ENCODE measurements at places on chromosomes 13 and 19.

- no peaks in the 10 kb centered on the region for H3K36me3 ChIP-seq
- no peak overlapping the region for H3K27ac ChIP-seq
- no peak for DNase-seq
- peaks cover 88% of the 10 kb centered on the region for H3K27me3 ChIP-seq
These were observed 5.0 kb upstream of the LINGO3 start for GRCh38 chr19:2312820-2313501.

GRCh38 chr19:49559928-49560327 is 20.4 kb downstream of the NOSIP start:
- peak overlapping the region; percentile 94 for H3K4me3 ChIP-seq
- peak; percentile 67 for DNase-seq
- peaks cover 70% of the 10 kb centered on the region for H3K36me3 ChIP-seq
- H3K4me1 ChIP-seq, result peaks cover 89% of the 10 kb centered on the region

DNA sequence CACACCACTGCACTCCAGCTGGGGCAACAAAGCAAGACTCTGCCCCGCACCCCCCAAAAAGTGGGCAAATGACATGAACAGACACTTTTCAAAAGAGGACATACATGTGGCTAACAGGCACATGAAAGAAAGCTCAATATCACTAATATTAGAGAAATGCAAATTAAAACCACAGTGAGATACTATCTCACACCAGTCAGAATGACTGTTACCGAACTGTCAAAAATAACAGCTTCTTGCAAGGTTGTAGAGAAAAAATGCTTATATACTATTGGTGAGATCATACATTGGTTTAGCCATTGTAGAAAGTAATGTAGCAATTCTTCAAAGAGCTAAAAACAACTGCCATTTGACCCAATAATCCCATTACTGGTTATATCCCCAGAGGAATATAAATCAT is 99.5 kb upstream of the SPATA13 start:
- H3K27ac ChIP-seq, result no peak overlapping the region
- no peak overlapping the region for H3K4me3 ChIP-seq
- H3K4me1 ChIP-seq, result peaks cover 14% of the 10 kb centered on the region
- H3K36me3 ChIP-seq, result no peaks in the 10 kb centered on the region

GRCh38 chr19:52343548-52343947 is 7.5 kb downstream of the ZNF610 start:
- H3K4me1 ChIP-seq, result no peaks in the 10 kb centered on the region
- DNase-seq, result peak; percentile 64
- H3K27ac ChIP-seq, result no peak overlapping the region
- H3K4me3 ChIP-seq, result no peak overlapping the region
- peaks cover 7% of the 10 kb centered on the region for H3K36me3 ChIP-seq

DNA sequence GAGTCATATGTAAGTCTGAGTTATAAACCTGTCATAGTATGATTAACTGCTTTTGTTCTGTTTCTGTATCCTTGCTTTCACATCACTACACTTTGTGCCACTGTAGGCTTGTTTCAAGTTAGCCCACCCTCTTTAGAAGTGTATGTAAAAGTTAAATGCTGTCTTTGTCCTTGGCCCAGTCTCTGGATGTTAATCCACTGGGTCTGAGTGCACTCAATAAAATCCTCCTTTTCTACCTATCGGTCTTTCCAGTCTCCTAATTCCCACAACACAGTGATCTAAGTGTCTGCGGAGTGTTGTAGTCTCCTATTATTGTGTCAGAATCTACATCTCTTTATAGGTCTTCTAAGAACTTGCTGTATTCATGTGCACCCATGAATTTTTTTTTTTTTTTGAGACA is 14.1 kb downstream of the ZNF429 start:
- H3K27me3 ChIP-seq, result no peaks in the 10 kb centered on the region
- H3K27ac ChIP-seq, result peak overlapping the region; percentile 52
- no peak overlapping the region for H3K4me3 ChIP-seq
- peaks cover 59% of the 10 kb centered on the region for H3K36me3 ChIP-seq

- peaks cover 8% of the 10 kb centered on the region for H3K27me3 ChIP-seq
- no peak overlapping the region for H3K4me3 ChIP-seq
- H3K36me3 ChIP-seq, result no peaks in the 10 kb centered on the region
These were observed 47.4 kb downstream of the MTUS2 start for GRCh38 chr13:28867564-28867963.

DNA sequence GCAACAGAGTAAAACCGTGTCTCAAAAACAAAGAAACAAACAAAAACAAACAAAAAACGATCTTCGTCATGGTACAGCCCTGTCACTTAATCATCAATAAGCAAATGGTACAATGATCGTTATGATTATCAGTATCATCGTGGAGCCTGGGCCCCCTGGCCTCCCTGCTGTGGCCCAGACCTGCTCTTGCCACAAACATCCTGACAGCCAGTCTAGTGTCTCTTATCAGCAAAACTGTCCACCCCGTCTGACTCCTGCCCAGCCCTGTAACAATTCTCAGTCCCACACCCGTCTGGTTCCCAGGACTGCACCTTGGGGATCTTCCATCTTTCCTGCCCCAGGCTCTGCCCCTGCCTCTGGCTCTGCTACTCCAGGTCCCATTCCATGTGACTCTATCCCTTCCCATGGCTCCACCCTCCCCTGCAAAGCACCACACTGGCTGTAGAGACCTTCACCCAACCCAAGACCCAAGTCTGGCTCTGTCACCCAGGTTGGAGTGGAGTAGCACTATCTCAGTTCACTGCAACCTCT is 5.7 kb downstream of the ZNF653 start:
- DNase-seq, result no peak
- H3K4me3 ChIP-seq, result no peak overlapping the region
- no peaks in the 10 kb centered on the region for H3K27me3 ChIP-seq
- H3K4me1 ChIP-seq, result peaks cover 11% of the 10 kb centered on the region

DNA sequence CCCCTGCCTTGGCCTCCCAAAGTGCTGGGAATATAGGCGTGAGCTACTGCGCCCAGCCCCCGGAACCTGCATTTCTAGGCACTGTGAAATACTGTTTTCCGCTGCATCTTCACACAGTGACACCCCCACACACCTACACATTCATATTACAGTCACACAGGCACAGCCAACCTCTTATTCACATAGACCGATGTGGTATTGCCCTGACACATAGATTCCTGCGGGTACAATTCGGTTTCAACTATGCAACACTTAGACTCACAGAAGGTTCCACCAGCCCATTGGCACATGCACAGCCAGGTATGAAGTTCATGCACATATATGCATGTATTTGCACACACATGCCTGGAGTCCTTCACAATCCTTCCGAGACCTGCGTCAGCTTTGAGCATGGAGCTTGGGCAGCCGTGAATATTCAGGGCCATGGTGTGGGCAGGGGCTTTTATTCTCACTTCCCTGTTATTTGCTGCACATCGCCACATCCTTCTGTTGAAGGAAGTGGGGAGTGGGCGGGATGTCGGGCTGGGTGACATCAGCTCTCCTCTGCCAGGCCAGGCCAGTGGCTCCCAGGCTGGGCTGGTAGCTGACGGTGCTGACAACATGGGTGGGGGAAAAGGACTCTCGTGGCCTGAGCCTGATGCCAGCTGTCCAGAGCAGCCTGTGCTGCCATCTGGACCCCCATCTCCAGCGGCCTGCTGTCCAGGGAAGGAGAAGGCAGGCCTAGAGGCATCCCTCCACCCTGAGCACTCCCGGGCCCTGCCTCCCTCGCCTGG is 5.4 kb upstream of the CDC37 start:
- peaks cover 13% of the 10 kb centered on the region for H3K36me3 ChIP-seq
- no peaks in the 10 kb centered on the region for H3K27me3 ChIP-seq
- H3K4me3 ChIP-seq, result peak overlapping the region; percentile 76
- peak overlapping the region; percentile 91 for H3K27ac ChIP-seq
- H3K4me1 ChIP-seq, result peaks cover 89% of the 10 kb centered on the region

DNA sequence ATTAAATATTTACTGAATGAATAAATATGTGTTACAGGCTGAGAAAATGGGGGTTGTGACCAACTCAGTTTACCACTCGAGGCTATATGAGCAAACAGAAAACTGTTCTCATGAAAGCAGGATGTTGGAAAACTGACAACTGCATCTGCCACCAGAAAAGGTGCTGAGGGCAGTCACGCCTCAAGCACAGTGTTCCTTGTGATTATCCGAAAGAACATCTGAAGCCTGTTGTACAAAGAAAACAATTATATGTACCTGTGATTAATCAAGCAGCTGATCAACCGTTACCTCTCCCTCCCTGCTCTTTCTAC is 6.2 kb upstream of the KLK13 start:
- H3K4me3 ChIP-seq, result no peak overlapping the region
- H3K4me1 ChIP-seq, result peaks cover under 1% of the 10 kb centered on the region
- H3K27ac ChIP-seq, result no peak overlapping the region
- DNase-seq, result no peak
- peaks cover 16% of the 10 kb centered on the region for H3K27me3 ChIP-seq
- H3K36me3 ChIP-seq, result no peaks in the 10 kb centered on the region

DNA sequence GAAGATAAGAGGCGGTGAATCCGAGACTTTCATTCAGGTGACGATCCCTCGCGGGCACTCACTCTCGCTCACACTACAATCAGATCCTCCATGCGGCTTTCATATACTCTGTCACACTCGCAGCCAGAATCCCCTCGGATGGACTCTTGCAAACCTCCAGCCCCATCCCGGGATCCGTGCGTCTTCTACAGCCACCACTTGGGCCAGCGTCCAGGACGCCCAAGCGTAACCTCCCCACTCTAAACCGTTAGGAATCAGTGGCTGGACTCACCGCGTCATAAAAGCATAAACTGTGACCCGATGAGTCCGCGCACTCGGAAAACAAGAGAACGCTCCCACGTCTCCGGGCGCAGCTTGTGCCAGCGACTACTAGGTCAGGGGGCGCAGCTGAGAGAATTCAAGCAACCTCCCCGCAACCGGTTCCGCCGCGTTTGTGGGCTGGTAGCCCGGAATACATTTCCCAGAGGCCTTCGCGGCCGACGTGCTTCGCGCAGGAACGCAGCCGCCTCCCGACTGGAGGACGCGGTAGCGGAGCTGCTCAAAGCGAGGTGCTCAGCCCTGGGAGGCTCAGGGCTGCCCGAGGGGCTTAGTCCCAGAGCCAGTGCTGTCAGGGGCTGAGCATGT is 27.6 kb downstream of the ZNF607 start:
- peak overlapping the region; percentile 88 for H3K4me3 ChIP-seq
- peak; percentile 85 for DNase-seq
- peaks cover 5% of the 10 kb centered on the region for H3K27me3 ChIP-seq
- peaks cover 15% of the 10 kb centered on the region for H3K36me3 ChIP-seq
- peak overlapping the region; percentile 88 for H3K27ac ChIP-seq
- peaks cover 14% of the 10 kb centered on the region for H3K4me1 ChIP-seq

DNA sequence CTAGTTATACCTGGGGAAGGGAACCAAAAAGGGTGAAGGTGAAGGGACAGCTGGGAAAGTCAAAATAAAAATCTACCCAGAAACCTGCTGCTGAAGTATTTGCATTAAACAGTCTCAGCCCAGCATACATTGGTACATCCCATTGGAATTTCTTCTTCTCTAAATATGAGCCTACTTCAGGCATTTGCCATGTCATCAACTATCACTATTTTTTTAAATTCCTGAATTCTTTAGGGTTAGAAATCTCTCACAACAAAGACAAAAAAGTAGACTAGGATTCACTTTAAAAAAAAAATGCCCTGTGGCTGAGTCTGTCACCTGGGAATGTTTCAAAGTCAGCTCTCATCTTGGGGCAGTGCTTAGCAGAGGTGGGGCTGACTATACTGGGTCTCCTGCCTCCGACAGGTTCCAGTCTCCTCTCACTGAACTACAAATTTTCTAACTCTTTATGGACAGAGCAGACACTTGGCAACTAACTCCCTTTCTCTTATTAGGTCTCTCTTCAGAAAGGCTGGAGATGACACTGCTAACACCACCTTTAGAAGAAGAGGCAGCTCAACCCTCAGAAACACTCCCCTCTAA is 141.2 kb downstream of the LHFPL6 start:
- DNase-seq, result no peak
- no peak overlapping the region for H3K4me3 ChIP-seq
- H3K36me3 ChIP-seq, result no peaks in the 10 kb centered on the region
- H3K4me1 ChIP-seq, result no peaks in the 10 kb centered on the region

GRCh38 chr13:109971456-109972090 is 185.2 kb upstream of the IRS2 start:
- H3K27ac ChIP-seq, result no peak overlapping the region
- H3K27me3 ChIP-seq, result peaks cover 7% of the 10 kb centered on the region
- DNase-seq, result no peak
- no peaks in the 10 kb centered on the region for H3K4me1 ChIP-seq
- no peaks in the 10 kb centered on the region for H3K36me3 ChIP-seq

GRCh38 chr13:79227418-79227817 is 178.6 kb downstream of the RBM26 start:
- peaks cover 21% of the 10 kb centered on the region for H3K27me3 ChIP-seq
- no peaks in the 10 kb centered on the region for H3K4me1 ChIP-seq
- H3K4me3 ChIP-seq, result no peak overlapping the region
- H3K36me3 ChIP-seq, result no peaks in the 10 kb centered on the region
- no peak overlapping the region for H3K27ac ChIP-seq

- no peak for DNase-seq
- no peaks in the 10 kb centered on the region for H3K4me1 ChIP-seq
- no peaks in the 10 kb centered on the region for H3K36me3 ChIP-seq
- no peak overlapping the region for H3K27ac ChIP-seq
- H3K4me3 ChIP-seq, result no peak overlapping the region
These were observed 128.7 kb downstream of the LIG4 start for GRCh38 chr13:108086678-108087077.

GRCh38 chr13:19161308-19161707 is 20.3 kb downstream of the TUBA3C start:
- no peaks in the 10 kb centered on the region for H3K36me3 ChIP-seq
- H3K27me3 ChIP-seq, result no peaks in the 10 kb centered on the region
- H3K27ac ChIP-seq, result no peak overlapping the region

- no peaks in the 10 kb centered on the region for H3K4me1 ChIP-seq
- H3K4me3 ChIP-seq, result no peak overlapping the region
- no peaks in the 10 kb centered on the region for H3K36me3 ChIP-seq
- no peak for DNase-seq
- H3K27me3 ChIP-seq, result peaks cover 12% of the 10 kb centered on the region
These were observed 92.9 kb downstream of the DNAJC15 start for GRCh38 chr13:43116242-43116641.

DNA sequence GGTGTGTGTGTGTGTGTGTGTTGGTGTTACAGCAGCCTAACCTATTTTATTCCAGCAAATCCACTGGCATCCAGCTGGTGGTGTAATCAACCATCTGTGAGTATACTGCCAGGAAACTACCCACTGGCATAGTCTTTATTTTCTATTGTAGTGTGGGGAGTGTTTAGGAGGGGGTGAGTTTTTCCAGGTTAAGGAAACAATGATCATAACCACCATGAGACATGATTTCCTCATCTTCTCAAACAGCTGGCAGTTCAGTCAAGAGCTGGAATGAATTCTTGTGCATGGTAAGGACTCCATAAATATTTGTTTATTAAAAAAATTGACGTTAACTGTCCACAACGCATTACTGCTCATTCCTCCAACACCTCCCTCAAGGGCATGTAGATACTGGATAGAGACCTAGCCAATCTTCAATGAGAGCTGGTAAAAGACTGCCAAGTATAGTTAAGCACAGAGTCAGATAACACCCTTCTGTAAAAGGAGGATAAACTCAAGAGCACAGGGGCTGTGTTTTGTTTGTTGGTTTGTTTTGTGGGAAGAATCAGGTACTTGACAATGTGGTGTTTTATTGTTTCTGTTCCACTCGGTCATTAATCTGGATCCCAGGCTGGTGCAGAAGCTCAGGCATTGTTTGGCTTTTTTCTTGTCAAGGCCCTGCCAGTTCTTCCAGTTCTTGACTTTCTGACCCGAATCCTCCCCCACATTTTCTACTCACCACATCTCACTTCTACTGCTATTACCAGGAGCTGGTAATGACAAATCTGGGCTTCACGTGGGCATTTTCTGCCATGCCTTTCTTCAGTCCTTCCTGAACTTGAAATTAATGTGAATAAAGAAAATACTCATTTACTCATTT is 31.6 kb upstream of the SLC46A3 start:
- peaks cover 39% of the 10 kb centered on the region for H3K4me1 ChIP-seq
- H3K4me3 ChIP-seq, result no peak overlapping the region
- H3K27ac ChIP-seq, result no peak overlapping the region
- peaks cover 13% of the 10 kb centered on the region for H3K36me3 ChIP-seq
- DNase-seq, result no peak
- H3K27me3 ChIP-seq, result no peaks in the 10 kb centered on the region
